ENCODE measurements at places on chromosomes 1 and 21.

- DNase-seq = no peak
Observed at GRCh38 chr1:181630398-181630797, 147.1 kb downstream of the CACNA1E start.

- peak; percentile 77 for DNase-seq
Observed at GRCh38 chr1:172699111-172699510, 40.2 kb downstream of the FASLG start.

- no peak for DNase-seq
Observed at GRCh38 chr1:165890684-165891083, 63.3 kb downstream of the UCK2 start.

- no peak for DNase-seq
Observed at GRCh38 chr1:180181048-180181447, 26.4 kb downstream of the QSOX1 start.

GRCh38 chr1:178396789-178397188 is 100.0 kb downstream of the CLEC20A start:
- no peak for DNase-seq

DNA sequence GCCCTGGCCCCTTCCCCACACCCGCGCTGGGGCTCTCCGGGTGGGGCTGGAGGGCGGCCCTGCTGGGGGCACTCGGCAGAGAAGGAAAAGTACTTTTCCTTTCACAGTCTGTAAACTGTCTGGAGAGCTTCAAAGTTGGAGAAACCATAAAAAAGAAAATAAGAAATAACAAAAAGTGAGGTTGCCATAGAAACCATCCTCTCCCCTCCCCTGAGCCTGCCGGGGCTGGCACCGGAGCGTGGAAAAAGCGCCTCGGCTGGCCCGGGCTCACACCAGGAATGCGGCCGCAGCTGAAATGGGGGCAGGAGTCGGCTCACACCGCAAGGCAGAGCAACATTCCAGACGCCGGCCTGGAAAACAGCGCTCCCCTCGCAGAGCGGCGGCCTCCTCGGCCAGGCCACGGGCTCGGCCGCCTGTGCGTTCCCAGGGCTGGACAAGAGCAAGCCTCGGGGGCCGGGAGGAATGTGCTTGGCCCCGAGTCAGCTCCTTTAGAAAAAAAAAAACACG is 69.2 kb downstream of the MORN1 start:
- DNase-seq = no peak

GRCh38 chr1:66364578-66365391 is 169.2 kb upstream of the SGIP1 start:
- no peak for DNase-seq

GRCh38 chr1:197438010-197438790 is 170.1 kb downstream of the CRB1 start:
- DNase-seq = no peak

- peak; percentile 47 for DNase-seq
Observed at GRCh38 chr1:66331658-66332547, 202.1 kb upstream of the SGIP1 start.

GRCh38 chr1:246306415-246307037 is 200.6 kb downstream of the SMYD3 start:
- no peak for DNase-seq

DNA sequence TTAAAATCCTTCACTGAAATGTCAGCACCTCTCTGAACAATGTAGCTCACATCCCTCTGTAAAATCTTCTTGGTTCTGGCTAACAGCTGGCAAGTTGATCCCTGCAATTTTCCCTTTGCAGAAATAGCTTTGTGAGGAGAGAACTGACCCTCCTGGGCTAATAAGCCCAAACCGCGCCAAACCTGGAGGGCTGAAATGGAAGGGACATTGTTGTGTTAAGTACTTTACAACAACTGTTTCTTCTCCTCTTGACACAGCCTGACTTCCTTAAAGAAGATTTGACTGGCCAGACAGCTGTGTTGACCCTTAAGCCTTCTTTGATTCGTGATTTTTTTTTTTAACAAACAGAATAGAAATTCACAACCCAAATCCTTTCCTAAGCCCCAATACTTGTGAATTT is 5.7 kb downstream of the LMX1A start:
- no peak for DNase-seq

DNA sequence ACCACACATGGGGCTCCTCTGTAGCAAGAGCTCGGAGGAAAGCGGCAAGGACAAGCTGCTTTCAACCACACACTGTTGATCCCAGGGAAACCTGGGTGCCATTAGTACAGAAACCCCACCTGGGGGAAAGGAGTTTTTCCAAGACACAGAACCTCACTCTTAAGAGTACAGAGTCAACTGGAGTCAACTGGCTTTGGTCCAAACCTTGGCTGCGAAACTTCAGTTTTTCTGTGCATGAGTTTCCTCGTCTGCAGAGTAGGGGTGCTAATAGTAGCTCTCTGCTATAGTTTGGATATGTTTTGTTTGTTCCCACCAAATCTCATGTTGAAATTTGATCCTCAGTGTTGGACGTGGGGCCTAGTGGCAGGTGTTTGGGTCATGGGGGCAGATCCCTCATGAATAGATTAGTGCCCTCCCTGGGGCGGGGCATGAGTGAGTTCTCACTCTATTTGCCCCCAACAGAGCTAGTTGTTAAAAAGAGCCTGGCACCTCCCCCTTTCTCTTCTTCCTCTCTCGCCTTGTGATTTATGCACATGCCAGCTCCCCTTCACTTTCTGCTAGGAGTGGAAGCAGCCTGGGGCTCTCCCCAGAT is 161.1 kb downstream of the PIGK start:
- no peak for DNase-seq

GRCh38 chr1:42639116-42639515 is 19.1 kb upstream of the PPIH start:
- DNase-seq = no peak
